Large intestine (tissue), 12 donors: ENCODE measurements at places on chromosomes 4 and X. TPM values are rescaled to one million over a fixed set of nuclear protein-coding genes. Genes with fewer than 3 reads are reported as not detected.

- DNase-seq, result no peak
These were observed 180.0 kb downstream of the MGST2 start for GRCh38 chr4:139845453-139846093.

GRCh38 chr4:36206603-36207311, 37.6 kb downstream of the ARAP2 start:
- DNase-seq, result no peak

DNA sequence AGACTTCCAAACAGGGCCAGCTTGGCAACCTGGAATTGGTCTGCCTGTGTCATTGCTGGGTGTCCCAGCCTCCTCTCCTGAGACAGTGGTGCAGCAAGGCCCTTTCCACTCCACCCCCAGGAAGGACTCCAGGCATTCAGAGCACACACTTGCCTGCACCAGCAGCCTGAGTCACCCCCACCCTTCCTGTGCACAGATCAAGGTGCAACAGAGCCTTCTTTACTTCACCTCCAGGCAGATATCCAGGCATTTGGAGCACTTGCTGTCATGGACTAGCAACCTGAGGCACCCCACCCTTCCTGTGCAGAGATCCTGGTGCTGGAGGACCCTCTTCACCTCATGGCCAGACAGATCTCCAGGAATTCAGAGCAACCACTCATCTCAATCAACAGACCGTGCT, 135.8 kb downstream of the GASK1B start:
- DNase-seq, result peak; percentile 19

Gene KCTD8
- polyA plus RNA-seq, result 0.78 TPM

DNA sequence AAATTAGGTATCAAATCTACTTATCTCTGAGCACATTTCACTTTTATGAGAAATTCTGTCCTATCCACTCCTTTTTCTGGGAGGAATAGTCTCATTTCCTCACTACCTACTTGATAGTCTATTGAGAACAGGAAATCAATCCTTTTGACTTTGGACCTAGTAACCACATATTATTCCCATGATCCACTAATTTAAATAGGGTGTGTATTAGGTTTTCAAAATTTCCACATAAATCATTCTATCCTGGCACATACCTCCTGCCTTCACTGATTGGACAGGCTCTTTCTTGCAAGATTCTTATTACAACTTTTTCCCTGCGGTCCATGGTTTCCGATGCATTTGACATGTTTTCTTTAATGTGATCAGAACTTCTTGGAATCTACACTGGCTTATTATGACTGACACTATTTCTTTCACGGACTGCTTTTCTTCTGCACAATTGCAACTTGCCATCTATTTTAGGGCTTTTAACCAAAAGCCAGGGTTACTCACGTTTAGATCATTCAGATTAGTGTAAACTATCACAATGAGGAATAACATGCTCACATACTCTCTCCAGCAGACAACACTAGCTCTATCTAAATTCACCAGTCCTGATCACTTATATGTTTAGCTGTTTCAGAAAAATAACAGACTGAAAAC, 419.9 kb upstream of the SLIT2 start:
- DNase-seq, result no peak

DNA sequence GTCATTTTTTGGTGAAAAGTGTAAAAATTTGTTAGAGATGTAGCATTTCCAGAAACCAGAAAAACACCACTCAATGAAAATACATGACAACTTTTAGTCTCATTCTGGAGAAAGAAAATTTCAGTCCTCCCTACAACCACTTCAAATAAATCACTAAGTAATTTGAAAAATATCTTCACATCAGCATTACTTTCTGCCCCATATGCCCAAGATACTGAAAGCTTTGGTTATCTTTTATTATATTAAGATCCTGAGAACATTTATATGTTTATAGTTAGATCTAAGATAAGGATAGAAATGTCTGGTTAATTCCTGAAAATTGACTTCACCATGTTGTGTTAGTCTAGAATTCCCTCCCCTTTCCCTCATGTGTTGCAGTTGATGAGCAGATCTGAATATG, 119.0 kb downstream of the ADGRL3 start:
- no peak for DNase-seq

Gene BTC
- 14.3 TPM for polyA plus RNA-seq

Gene PLXNB3
- polyA plus RNA-seq, result 5.0 TPM

Gene DMRTC1
- polyA plus RNA-seq, result not detected

DNA sequence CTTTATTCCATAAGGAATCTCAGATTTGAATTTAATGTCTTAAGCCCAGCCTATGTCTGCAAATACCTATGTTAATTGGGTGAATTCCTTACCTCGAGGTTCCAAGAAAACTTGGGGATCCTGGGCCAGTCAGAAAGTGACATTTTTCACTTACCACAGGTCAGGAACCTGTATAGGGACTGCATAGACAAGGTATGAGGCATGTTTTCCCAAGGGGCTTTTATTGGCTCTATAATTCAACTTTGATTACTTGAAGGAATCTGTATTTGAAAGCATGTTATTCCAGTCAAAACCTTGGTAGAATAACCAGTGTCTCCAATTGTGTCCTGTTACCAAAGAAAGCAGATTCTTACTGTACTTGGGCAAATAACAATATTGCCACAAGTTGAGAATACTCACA, 8.5 kb upstream of the MPP1 start:
- no peak for DNase-seq

DNA sequence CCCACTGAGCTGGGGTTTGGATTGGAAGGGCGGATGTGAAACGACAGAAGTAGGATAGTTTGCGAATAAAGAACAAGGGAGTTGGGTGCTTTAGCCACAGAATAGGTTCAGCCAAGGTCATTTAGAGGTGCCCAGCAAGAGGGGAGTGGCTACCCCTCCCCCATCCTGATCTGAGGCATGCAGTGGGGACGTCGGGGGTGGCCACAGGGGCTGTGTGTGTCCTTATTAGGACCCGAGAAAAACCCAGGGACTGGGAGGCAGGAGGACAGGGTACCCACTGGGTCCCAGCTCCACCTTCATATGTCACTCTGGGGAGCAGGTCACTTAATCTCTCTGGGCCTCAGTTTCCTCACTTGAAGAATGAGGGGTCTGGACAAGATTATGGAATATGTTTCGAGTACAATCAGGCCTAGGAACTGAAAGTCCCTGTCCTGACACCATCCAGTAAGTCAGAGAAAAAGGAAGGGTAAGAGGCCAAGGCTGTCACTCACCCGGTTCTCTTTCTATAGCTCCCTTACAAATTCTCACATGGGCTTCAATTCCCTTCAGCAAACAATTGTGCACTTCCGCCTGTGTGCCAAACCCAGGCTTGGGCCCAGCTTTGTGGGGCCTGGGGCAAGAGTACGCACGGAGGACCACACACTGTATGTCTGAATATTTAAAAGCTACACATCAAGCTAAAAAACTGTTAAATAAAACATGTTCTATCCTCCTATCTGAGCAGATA, 4.2 kb upstream of the NYX start:
- DNase-seq, result no peak

GRCh38 chrX:39631276-39632229, 466.2 kb downstream of the BCOR start:
- no peak for DNase-seq

DNA sequence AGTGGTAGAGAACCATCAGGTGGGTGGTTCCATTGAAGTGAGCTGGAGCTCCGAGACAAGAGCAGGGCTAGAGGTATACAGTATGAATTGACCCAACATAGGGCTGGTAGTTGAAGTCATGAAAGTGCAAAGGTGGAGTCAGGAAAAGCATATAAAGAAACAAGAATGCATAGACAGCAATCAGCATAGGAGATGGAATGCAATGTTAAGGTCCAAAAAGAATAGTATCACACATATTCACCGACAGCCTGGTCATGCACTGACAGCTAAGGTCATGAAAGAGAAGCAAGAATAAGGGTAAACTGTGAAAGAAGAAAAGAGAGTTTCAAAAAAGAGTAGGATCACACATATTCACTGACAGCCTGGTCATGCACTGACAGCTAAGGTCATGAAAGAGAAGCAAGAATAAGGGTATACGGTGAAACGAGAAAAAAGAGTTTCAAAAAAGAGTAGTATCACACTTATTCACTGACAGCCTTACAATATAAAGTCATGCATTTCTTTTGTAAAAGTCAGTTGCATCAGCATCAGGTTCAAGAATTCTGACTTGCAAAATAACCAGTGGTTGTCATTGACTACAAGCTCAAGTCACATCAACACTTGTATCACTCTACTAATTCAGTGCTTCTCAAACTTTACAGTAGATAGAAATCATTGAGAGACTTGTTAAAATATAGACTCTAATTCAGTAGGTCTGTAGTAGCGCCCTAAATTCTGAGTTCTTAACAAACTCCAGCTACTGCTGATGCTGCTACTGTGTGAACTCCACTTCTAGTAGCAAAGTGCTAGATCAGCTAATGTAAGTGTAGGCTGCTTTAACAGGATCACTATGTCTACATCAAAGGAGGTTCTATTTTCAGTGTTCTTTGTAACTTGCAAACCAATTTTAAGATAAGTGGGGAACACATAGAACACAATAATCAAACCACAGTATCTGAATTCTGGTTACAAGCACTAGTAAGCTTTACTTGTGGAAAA, 221.9 kb downstream of the PDGFC start:
- no peak for DNase-seq

GRCh38 chr4:88242144-88242543, 42.2 kb downstream of the PPM1K start:
- no peak for DNase-seq

Gene XG
- 0.06 TPM for polyA plus RNA-seq

- DNase-seq, result no peak
These were observed 320.6 kb downstream of the ARHGAP10 start for GRCh38 chr4:148052448-148052847.

Gene PCDH19
- polyA plus RNA-seq, result 1.5 TPM

GRCh38 chr4:46986922-46987638, 6.3 kb downstream of the GABRA4 start:
- no peak for DNase-seq

- DNase-seq, result no peak
These were observed 87.4 kb downstream of the ADGRA3 start for GRCh38 chr4:22428441-22428840.

GRCh38 chr4:85543832-85544231, 68.9 kb downstream of the ARHGAP24 start:
- no peak for DNase-seq

GRCh38 chrX:139905051-139905450, 27.8 kb downstream of the ATP11C start:
- no peak for DNase-seq

Gene TMPRSS11B
- polyA plus RNA-seq, result 0.03 TPM

- no peak for DNase-seq
These were observed 145.1 kb downstream of the CBR4 start for GRCh38 chr4:168864821-168865541.

Gene MAML3
- 10.6 TPM for polyA plus RNA-seq

Gene MTTP
- polyA plus RNA-seq, result 459 TPM

DNA sequence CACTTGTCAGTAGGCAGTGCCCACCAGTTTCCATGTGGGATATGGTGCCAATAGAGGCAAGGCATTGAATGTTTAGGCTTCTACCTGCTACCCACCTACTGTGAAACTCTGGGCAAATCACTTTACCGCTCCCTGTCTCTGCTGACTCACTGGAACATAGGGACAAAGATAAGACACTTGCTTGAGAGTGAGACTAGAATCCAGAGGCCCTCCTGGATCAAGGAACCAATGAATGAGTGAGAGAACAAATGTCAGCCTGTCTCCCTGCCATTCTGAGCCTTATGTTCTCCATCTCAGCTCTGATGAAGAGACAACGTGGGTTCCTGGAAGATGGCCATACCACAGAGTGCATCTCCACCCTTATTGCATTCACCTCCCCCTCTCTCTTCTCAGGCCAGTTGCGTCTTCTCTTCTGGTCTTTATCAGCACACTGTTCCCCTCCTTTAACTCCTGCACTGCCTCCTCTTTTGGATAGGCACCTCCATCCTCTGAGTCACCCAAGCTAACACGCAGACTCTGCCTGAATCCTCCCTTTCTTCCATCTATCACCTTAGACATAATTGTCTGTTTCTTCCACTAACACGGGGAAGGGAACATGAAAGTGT, 15.4 kb upstream of the PRRG3 start:
- no peak for DNase-seq

Gene PTTG2
- polyA plus RNA-seq, result 0.07 TPM

DNA sequence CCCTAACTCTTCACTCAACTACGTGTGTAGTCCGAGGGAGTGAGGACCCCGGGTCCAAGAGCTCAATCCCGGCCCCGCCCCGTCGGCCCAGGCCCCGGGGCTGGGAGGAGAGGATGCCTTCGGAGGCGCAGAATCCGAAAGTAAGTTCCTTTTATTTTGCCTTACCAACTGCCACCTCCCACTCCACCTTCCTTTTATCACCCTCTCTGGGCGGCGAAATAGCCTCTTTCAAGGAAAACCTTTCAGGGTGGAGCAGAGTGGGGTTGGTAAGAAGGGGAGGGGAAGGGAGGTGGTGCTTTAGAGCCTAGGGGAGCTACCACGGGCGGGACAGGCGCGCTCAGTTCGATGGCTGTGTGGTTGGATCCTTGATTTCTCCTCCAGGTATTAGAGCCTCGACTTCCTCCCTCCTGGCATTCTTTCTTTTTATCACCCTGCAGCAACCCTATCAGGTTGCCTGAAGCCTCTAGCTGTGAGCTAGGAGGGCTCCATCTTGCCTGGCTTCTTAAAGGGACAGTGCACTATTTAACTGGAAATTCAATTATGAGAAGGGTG, 191.2 kb downstream of the RRAGB start:
- peak; percentile 16 for DNase-seq

Gene SLC26A1
- 10.1 TPM for polyA plus RNA-seq

Gene TMPRSS11F
- not detected for polyA plus RNA-seq

Gene SH3RF1
- polyA plus RNA-seq, result 30.1 TPM

DNA sequence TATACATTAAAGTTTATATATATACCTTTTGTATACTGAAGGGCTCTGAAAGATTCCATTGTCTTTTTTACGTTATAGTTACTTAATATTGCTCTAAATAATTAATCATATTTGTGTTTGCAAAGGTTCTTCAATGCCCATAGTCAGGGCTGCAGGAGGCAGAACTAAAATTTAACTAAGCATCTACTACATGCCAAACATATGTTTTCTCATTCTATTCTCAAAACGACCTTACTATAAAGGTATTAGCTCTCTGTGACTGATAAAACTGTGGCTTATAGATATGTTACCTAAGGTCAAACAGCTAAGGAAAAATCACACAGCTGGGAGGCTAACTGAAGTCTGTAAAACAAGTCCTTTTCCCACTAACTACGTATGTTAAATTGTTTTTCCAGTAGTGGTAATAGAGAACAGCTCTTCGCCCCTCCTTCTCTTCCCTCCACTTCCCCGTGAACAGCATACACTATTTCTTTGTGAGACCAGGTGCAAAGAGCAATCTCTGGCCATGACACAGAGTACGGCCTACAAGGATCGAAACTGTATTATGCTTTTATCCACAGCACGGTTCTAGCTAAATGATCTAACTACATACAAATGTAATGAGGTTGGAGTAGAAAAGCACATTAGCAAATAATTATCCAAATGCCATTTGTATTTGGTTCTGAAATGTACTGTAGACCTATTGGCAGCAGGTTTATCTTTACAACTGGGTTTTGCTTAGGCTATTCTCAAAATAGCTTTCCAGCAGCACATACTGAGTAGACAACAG, 1.7 kb downstream of the CNOT6L start:
- DNase-seq, result peak; percentile 89

Gene GLRA2
- polyA plus RNA-seq, result 1.0 TPM

Gene NAT8L
- 1.2 TPM for polyA plus RNA-seq

Gene MAGEB10
- not detected for polyA plus RNA-seq

Gene IGFBP7
- polyA plus RNA-seq, result 90.4 TPM

Gene DIPK2B
- polyA plus RNA-seq, result 6.3 TPM

Gene GPC3
- 75.8 TPM for polyA plus RNA-seq

- DNase-seq, result peak; percentile 92
These were observed 66.0 kb upstream of the DDX60 start for GRCh38 chr4:168384437-168385141.

Gene SPIN2A
- 2.1 TPM for polyA plus RNA-seq

- no peak for DNase-seq
These were observed 32.9 kb downstream of the SLC2A9 start for GRCh38 chr4:9988363-9988749.

GRCh38 chrX:123859846-123860838, at the start of gene XIAP:
XIAP (plus strand) TSS chrX:123860053; CDS start chrX:123885663, 25,610 bp downstream.
- peak; percentile 73 for DNase-seq
